ENCODE measurements at places on chromosomes 2 and 18.

GRCh38 chr2:60045456-60045855, 508.0 kb downstream of the BCL11A start:
- no peak for DNase-seq

- DNase-seq, result no peak
These were observed 124.9 kb downstream of the NRP2 start for GRCh38 chr2:205807229-205807628.

DNA sequence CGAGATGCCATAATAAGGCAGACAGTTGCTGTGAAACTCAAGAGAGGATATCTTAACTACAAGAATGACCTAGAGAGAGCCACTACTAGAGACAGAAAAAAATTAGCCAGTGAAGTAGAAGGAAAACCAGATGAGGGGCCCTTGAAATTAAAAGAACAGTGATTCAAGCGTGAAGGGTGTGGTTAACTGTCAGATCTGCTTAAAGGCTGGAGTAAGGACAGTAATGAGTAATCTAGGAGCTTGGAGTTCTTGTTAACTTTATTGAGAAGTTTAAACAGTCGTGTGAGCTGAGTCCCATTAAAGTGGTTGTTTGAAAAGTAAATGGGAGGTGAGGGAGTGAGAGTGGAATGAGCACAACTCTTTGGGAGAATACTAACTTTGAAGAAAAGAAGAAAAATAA, 21.3 kb downstream of the PIGN start:
- no peak for DNase-seq

DNA sequence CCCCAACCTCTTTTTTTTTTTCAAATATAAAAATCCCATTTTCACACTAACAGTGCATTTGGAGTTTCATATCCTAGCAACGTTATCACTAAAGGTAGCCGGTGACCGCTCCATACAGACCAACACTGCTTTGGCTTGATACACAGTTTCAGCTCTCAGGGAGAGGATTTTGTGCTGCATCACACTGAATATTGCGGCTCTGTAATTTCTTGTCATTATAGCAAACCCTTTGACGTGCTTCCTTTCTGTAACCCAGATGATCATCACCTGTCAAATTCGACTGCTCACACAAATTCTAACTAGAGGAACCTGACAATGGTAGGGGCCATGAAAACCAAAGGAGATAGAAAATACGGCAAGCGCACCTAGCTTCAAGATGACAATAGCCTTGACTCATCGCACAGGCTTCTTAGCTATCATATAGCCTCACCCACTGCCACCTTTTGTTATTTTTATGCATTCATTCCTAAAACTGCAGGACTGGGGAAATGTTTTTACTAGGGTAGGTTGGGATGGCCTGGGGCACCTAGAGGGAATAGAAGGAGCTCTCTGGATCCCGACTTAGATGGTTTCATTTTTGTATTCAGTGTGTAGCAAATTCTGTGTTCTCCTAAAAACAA, 582.9 kb upstream of the PIK3C3 start:
- no peak for DNase-seq

- no peak for DNase-seq
These were observed 268.4 kb upstream of the MYT1L start for GRCh38 chr2:2599441-2599840.

DNA sequence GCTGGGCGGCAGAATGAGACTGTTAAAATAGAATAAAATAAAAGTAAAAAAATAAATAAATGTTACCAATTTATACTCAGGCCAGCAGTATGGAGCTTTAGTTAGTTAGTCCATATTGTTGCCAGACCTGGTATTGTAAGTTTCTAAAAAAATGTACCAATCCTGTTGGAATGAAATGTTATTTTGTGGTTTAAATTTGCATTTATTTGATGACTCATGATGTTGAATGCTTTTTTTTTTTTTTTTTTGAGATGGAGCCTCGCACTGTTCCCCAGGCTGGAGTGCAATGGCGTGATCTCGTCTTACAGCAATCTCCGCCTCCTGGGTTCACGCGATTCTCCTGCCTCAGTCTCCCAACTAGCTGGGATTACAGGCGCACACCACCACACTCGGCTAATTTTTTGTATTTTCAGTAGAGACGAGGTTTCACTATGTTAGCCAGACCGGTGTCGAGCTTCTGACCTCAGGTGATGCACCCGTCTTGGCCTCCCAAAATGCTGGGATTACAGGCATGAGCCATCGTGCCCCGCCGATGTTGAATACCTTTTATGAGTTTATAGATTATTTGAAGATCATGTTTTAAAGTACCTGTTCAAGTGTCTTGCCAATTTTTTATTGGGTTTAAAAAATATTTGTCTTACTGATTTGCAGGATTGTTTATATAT, 5.7 kb upstream of the PTPRN start:
- DNase-seq, result no peak

- no peak for DNase-seq
These were observed 51.8 kb downstream of the LIMS1 start for GRCh38 chr2:108586116-108586515.

DNA sequence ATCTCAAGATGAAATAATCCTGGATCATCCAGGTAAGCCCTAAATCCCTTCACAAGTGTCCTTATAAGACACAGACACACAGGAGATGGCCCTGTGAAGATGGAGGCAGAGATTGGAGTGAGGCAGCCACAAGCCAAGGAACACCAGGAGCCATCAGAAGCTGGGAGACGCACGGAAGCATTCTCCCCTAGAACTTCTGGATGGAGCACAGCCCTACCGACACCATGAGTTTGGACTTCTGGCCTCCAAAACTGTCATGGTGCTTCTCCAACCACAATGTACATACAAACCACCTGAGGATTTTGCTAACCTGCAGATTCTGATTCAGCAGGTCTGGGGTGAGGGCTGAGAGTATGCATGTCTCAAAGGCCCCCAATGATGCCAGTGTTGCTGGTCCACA, 42.5 kb downstream of the ADD2 start:
- DNase-seq, result no peak

- DNase-seq, result no peak
These were observed 797 bp upstream of the CRIM1 start for GRCh38 chr2:36354811-36355150.

DNA sequence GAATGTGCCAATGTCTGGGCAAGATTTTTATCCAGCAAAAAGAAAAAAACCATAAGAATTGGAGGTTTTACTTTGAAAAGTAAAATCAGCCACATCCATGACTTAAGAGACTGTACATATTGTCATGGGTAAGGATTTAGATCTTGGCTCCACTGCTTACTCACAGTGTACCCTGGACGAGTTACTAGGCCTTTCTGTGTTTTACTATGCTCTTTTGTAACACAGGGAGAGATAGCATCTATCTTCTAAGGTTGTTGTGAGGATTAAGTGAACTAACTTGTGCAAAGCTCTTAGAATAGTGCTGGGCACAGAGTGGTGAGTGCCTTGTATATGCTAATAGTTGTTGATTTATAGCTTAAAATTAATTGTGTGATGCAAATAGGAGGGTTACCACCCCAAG, 255.9 kb downstream of the NEDD4L start:
- DNase-seq, result no peak

DNA sequence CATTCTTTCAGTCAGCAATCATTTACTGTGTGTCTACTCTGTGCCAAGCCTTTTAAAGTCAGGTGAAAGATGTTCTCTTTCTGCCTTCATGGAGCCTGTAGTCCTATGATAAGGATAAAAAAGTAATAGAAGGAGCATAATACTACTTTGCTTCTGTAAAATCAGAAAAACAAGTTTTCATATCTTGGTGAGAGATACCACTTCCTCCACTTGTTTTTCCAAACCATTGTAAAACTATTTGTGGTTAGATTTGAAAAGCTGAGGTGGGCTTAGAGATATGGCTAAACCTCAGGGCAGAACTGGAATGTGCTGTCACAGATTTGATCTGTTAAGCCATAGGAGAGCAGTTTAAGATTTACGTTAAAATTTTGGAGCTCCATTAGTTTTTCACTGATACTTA, 104.7 kb upstream of the FAM117B start:
- DNase-seq, result no peak

- no peak for DNase-seq
These were observed 42.2 kb downstream of the TAF4B start for GRCh38 chr18:26268454-26268853.

GRCh38 chr2:206837775-206838174, 72.4 kb downstream of the FASTKD2 start:
- no peak for DNase-seq

- DNase-seq, result no peak
These were observed 257.7 kb downstream of the EN1 start for GRCh38 chr2:118589721-118590120.

DNA sequence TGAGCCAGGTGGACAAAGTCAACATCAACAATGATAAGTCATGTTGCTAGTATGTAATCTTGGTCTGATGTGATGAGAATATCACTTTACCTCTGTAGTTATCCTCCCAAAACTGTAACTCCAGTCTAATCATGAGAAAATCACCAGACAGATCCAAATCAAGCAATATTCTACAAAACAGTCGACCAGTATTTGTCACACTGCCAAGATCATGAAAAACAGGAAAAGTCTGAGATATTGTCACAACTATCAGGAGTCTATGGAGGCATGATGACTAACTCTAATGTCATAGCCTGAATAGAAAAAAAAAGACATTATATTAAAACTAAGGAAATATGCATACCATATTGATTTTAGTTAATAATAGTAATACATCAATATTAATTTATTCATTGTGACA, 1883.3 kb upstream of the CELF4 start:
- no peak for DNase-seq

DNA sequence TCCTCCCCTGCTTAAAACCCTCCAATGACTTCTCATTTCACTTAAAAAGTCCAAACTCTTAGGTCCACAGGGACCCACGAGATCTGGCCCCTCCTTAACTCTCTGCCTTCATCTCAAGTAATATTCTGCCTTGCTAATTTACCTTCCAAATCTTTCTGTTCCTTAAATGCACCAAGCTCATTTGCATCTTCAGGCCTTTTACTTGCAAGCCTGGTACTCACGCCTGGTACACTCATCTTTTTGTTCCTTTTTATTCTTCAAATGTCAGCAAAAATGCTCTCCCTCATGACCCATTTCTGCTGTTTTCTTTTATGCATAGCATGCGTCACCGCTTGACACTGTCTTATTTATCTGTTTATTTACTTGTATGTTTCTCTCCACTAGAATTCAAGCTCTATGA, 2.7 kb upstream of the WIPF1 start:
- DNase-seq, result no peak

GRCh38 chr18:12287684-12288402, 20.2 kb upstream of the TUBB6 start:
- no peak for DNase-seq

DNA sequence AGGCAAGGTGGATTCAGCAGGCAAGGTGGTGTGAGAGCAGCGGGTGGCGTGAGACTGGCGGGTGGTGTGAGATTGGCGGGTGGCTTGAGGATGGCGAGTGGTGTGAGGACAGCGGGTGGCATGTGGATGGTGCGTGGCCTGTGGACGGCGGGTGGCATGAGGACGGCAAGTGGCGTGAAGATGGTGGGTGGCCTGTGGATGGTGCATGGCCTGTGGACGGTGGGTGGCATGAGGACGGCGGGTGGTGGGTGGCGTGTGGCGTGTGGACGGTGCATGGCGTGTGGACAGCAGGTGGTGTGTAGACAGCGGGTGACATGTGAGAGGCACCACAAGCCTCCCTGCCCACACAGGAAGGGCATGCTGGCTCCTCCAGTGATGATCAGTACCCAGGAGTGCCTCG, 186.9 kb upstream of the SALL3 start:
- DNase-seq, result no peak

GRCh38 chr18:23085066-23085465, 50.2 kb upstream of the CABLES1 start:
- no peak for DNase-seq

GRCh38 chr2:196520605-196521004, 118.9 kb upstream of the CCDC150 start:
- DNase-seq, result no peak
